Chondrocyte (in vitro differentiated cells): ENCODE measurements at places on chromosomes 6 and 20. TPM values are rescaled to one million over a fixed set of nuclear protein-coding genes. Genes with fewer than 3 reads are reported as not detected.
A peak's percentile ranks its signal among the peaks of the same experiment; 100 is the strongest.

The C4B gene
- total RNA-seq = 7.3 to 10.3 TPM (median 9.6 TPM) in 3 replicates

The SASH1 gene
- 54.2 to 89.3 TPM (median 82.9 TPM) in 3 replicates for total RNA-seq

- no peaks in the 10 kb centered on the region for H3K27me3 ChIP-seq
- no peak overlapping the region for H3K4me3 ChIP-seq
- no peaks in the 10 kb centered on the region for H3K36me3 ChIP-seq
- H3K4me1 ChIP-seq = peaks cover 10% of the 10 kb centered on the region
Measured at GRCh38 chr20:53081916-53082863, 110.0 kb downstream of the TSHZ2 start.

The TUBB2B gene
- total RNA-seq = 109 to 119 TPM (median 117 TPM) in 3 replicates

DNA sequence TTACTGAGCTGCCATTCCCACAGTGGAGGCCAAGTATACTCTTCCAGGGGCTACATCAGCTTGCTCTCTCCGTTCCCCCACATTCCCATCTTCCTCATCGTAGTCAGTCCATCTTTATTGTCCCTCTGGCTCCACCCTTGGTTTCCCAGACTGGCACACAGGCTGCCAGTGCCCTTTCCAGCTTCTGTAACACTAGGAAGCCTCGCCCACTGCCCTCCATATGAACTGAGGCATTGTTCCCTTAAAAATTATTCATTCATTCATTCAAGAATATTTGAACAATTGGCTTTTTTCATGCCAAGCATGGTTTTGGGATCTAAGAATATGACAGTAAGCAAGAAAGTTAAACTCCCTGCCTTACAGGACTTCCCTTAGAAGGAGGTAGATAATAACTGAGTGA, 14.3 kb downstream of the ROS1 start:
- H3K27ac ChIP-seq = no peak overlapping the region
- H3K4me1 ChIP-seq = no peaks in the 10 kb centered on the region
- no peak overlapping the region for H3K4me3 ChIP-seq
- peaks cover 1% of the 10 kb centered on the region for H3K36me3 ChIP-seq

DNA sequence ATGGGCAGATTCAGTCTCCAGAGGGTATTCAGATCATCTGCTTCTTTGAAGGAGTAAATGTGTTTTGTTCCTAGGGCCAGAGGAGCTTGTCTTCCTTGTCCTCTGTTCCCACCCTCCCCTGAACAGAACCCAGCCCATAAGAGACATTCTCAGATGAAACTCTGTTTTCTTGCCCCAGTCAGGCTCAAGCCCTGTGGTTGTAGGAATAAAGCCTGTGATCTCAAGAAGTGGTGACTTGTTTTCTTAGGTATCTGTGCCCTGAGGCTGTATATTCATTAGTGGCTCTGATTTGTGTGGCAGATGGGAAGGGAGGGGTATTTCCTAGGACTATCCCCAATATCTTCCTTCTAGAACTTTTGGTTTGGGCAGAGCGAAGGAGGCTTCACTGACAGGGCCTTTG, 27.9 kb downstream of the GSS start:
- no peak overlapping the region for H3K4me3 ChIP-seq
- H3K27ac ChIP-seq = no peak overlapping the region
- no peak for DNase-seq
- no peaks in the 10 kb centered on the region for H3K27me3 ChIP-seq
- peaks cover 45% of the 10 kb centered on the region for H3K36me3 ChIP-seq

DNA sequence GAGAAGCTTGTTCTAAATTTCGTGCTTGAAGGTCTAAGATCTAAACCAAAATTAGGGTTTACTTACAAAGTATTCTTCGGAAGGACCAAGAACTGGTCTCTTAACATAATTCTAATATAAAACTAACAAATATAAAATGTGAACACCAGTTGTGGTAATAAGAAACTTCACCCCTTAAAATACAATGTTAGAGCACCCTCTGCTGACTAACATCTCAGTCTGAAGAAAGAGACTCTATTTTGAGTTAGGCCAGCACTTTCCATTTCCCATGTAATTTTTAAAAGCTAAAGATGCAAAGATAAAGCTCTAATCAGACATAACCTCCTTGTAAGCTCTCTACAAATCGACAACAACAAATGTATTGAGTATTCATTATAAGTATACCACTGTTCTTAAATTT, 24.6 kb downstream of the ATG5 start:
- no peaks in the 10 kb centered on the region for H3K27me3 ChIP-seq
- DNase-seq = no peak
- no peak overlapping the region for H3K27ac ChIP-seq
- H3K36me3 ChIP-seq = no peaks in the 10 kb centered on the region
- H3K4me3 ChIP-seq = no peak overlapping the region

The CCM2L gene
- not detected in 3 replicates for total RNA-seq

- H3K27me3 ChIP-seq = no peaks in the 10 kb centered on the region
- peak overlapping the region; percentile 99 for H3K4me3 ChIP-seq
- peaks cover 25% of the 10 kb centered on the region for H3K4me1 ChIP-seq
- DNase-seq = peak; percentile 87
- H3K36me3 ChIP-seq = peaks cover 11% of the 10 kb centered on the region
- peak overlapping the region; percentile 100 for H3K27ac ChIP-seq
Measured at GRCh38 chr6:31794866-31795615, 511 bp downstream of the VARS1 start.

GRCh38 chr6:170424604-170425126, 118.1 kb downstream of the FAM120B start:
- DNase-seq = peak; percentile 54
- no peaks in the 10 kb centered on the region for H3K36me3 ChIP-seq
- no peak overlapping the region for H3K27ac ChIP-seq
- no peak overlapping the region for H3K4me3 ChIP-seq

The FABP7 gene
- not detected in 3 replicates for total RNA-seq

The LRRC1 gene
- total RNA-seq = 10.4 to 14.1 TPM (median 14.0 TPM) in 3 replicates

DNA sequence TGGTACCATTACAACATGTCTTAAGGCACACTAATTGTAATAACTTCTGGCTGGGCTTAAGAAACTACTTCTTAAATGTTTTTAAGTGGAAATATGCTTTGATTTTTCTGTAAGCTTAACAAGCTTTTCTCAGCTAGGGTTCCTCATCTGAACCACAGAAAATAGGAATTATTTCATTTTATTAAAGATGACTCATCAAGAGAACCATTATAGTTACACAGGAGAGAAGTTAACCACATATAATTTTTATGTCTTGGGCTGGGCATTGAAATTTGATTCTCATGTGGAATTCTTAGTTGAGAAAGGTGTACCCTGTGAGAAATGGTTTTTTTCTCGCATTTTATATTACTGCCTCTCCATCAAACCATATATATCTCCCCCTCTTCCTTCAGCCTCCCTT, 75.1 kb downstream of the QKI start:
- H3K4me3 ChIP-seq = no peak overlapping the region
- DNase-seq = no peak
- peak overlapping the region; percentile 15 for H3K27ac ChIP-seq
- H3K4me1 ChIP-seq = peaks cover 65% of the 10 kb centered on the region
- no peaks in the 10 kb centered on the region for H3K36me3 ChIP-seq
- no peaks in the 10 kb centered on the region for H3K27me3 ChIP-seq

The SYCP2 gene
- total RNA-seq = 1.5 to 2.5 TPM (median 1.9 TPM) in 3 replicates

GRCh38 chr20:17680836-17681725, 961 bp downstream of the RRBP1 start:
- H3K36me3 ChIP-seq = peaks cover 17% of the 10 kb centered on the region
- H3K4me1 ChIP-seq = peaks cover 51% of the 10 kb centered on the region
- DNase-seq = no peak
- H3K27ac ChIP-seq = peak overlapping the region; percentile 78
- H3K4me3 ChIP-seq = peak overlapping the region; percentile 73

DNA sequence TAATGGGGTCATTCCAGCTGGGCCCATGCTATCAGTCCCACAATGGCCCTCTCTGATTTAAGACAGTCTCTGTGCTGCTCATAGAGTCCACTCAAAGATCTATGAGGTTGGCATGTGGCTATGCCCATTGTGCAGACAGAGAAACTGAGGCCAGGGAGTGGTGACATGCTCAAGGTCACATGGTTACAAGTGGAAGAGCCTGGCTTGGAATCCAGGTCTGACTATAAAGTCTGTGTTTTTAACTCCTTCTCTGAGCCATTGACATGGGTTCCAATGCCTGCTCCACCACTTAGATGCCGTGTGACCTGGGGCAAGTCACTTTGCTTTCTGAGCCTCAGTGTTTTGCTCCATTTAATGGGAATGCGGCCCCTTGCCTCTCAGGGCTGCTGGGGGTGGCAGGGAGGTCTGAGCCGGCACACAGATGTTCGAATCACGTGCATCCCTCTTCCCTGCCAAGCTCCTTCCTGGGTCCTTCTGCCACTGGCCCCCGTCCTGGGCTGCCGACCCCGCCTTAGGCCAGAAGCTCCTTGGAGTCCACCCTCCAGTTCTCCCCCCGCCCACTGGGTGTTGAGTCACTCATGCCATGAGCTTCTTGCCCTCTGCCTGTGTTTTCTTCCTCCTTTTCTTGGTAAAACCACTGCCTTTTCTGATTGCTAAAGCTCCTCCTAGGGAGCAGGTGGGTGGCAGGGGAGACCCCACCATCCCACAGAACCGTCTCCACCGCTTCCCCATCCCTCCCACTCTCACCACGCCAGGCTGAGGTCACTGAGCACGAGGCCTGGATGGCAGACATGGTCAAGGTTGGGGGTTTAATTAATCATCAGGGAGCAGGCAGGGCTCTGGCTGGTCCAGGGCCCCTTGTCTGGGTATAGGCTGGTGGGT, 35.7 kb downstream of the CEBPB start:
- peaks cover 20% of the 10 kb centered on the region for H3K4me1 ChIP-seq
- no peak overlapping the region for H3K4me3 ChIP-seq
- DNase-seq = no peak
- no peaks in the 10 kb centered on the region for H3K27me3 ChIP-seq

- H3K4me1 ChIP-seq = no peaks in the 10 kb centered on the region
- no peak for DNase-seq
- H3K27me3 ChIP-seq = no peaks in the 10 kb centered on the region
- H3K36me3 ChIP-seq = no peaks in the 10 kb centered on the region
Measured at GRCh38 chr6:13278991-13279390, 49.3 kb downstream of the TBC1D7 start.
